ENCODE measurements at places on chromosomes 1 and 21. TPM values are rescaled to one million over a fixed set of nuclear protein-coding genes. Genes with fewer than 3 reads are reported as not detected.

The POGZ gene
- total RNA-seq: 30.3 TPM

The DIO1 gene
- total RNA-seq: not detected

The HHIPL2 gene
- total RNA-seq: 0.08 TPM

The GNAT2 gene
- total RNA-seq: not detected

The SPRR3 gene
- total RNA-seq: not detected
